Glomerular endothelial cell (primary cell): ENCODE measurements at places on chromosomes 3 and 15.

DNA sequence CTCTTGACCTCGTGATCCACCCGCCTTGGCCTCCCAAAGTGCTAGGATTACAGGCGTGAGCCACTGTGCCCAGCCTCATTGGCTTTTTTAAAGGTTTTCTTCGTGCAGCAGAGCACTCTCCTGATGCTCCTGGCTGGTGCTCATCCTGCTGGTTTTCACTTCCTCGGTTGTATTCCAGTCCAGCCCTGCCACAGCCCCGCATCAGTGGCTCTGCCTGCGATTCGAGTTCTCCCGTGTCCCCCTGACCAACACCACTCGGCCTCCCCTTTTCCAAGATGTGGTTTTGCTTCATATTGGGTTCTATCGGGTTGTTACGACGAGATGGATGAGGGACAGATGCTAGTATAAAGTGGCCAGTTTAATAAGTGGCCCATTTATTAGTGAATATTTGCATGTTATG lies 27.8 kb downstream of the EFCC1 start:
- DNase-seq = no peak

- DNase-seq = no peak
These were observed 13.2 kb downstream of the NR1I2 start for GRCh38 chr3:119794971-119795612.

DNA sequence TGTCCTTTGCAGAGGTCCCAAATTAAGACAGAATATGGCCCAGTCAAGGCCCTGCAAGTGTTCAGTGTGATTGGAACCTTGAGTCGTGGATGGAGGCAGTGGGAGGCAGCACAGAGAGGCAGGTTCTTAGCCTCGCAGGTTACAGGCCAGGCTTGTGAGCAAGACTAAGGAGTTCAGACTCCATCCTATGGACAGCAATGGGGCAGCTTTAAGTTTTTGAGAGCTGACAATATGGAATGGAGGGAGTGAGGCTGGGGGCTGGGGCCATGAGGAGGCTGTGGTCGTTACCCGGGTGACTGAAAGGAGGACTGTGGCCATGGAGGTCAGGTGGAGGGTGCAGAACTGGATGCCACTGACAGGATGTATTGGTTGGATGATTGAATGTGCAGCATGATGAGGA lies 74.1 kb upstream of the PRR23C start:
- no peak for DNase-seq

DNA sequence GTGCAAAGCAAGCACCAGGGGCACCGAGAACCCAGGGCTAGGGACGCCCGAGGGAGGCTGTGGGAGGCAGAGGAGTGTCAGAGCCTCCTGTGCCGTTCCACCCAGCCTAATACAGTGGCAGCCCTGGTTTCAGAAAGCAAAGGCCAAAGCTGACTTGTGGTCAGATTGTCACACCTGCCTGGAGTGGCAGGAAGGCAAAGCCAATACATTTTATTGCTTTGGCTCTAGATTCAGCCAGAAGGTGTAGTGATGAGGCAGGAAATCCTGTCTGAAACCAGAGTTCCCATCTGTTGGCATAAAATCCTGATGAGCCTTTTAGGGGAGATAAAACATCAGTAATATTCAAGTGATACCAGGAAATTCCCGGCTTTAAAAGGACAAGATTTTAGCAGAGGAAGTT lies 168.3 kb downstream of the SLCO3A1 start:
- DNase-seq = no peak

GRCh38 chr3:132405188-132405587 lies 12.1 kb upstream of the DNAJC13 start:
- no peak for DNase-seq

- DNase-seq = no peak
These were observed 19.5 kb downstream of the SETMAR start for GRCh38 chr3:4322635-4323034.

GRCh38 chr3:150251187-150252062 lies 156.7 kb upstream of the TSC22D2 start:
- DNase-seq = no peak

DNA sequence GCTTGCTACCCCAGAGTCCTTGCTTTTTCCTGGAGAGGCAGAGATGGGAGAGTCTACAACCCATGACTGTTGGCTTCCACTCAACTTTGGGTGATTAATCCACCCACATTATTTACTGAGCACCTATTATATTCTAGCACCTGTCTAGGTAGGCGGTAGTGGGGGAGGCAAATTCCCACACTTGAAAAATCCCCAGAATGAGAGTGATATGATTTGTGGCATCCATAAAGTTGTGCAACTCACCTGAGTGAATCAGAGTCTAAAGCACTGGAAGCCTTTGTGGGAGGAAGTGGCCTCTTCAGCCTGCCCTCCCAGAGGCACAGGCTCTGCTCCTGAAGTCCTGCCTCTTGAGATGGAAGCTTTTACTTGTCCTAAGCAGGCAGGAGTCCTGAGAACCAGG lies 40.4 kb upstream of the CTNNB1 start:
- DNase-seq = no peak

GRCh38 chr3:133932009-133932408 lies 36.3 kb upstream of the RAB6B start:
- no peak for DNase-seq

GRCh38 chr15:79682851-79683288 lies 213.9 kb downstream of the MTHFS start:
- no peak for DNase-seq

DNA sequence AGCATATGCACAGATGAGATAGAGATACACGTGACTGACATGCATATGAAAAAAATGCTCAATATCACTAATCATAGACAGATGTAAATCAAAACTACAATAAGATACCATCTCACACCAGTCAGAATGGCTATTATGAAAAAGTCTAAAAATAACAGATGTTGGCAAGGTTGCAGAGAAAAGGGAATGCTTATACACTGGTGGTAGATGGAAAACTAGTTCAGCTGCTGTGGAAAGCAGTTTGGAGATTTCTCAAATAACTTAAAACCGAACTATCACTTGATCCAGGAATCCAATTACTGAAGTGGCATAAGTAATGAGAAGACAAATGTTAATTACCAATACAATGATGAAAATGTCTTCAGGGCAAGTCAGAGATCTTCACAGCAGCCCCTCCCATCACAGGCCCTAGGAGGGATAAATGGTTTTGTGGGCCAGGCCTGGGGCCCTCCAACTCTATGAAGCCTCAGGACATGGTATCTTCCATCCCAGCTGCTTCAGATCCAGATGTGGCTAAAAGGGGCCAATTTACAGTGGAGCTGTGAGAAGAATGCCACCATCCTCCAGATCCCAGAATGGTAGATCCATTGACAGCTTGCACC lies 71.4 kb upstream of the PLSCR4 start:
- no peak for DNase-seq

GRCh38 chr3:15161133-15161532 lies 44.9 kb upstream of the CAPN7 start:
- DNase-seq = no peak

GRCh38 chr3:183085634-183086390 lies 13.5 kb downstream of the MCCC1 start:
- no peak for DNase-seq
